ENCODE measurements at places on chromosomes 6 and 20.
A peak's percentile ranks its signal among the peaks of the same experiment; 100 is the strongest.

DNA sequence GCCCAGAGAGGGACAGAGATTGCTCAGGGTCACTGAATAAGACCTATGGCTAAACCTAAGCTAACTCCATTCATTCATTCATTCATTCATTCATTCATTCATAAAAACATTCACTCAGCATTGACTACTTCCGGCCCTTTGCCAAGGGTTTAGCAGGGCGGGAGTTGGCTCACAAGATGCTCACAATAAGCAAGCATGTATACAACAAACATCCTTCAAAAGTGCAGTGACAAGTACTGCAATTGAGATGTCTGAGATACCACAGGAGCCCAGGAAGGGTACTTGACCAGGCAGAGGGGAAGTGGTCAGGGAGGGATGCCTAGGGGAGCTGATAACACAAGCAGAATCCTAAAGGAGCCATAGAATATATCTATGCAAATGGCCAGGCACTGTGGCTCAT is 18.2 kb upstream of the KIAA1755 start:
- DNase-seq: no peak

GRCh38 chr20:21832442-21833385 is 127.2 kb downstream of the PAX1 start:
- DNase-seq: no peak

DNA sequence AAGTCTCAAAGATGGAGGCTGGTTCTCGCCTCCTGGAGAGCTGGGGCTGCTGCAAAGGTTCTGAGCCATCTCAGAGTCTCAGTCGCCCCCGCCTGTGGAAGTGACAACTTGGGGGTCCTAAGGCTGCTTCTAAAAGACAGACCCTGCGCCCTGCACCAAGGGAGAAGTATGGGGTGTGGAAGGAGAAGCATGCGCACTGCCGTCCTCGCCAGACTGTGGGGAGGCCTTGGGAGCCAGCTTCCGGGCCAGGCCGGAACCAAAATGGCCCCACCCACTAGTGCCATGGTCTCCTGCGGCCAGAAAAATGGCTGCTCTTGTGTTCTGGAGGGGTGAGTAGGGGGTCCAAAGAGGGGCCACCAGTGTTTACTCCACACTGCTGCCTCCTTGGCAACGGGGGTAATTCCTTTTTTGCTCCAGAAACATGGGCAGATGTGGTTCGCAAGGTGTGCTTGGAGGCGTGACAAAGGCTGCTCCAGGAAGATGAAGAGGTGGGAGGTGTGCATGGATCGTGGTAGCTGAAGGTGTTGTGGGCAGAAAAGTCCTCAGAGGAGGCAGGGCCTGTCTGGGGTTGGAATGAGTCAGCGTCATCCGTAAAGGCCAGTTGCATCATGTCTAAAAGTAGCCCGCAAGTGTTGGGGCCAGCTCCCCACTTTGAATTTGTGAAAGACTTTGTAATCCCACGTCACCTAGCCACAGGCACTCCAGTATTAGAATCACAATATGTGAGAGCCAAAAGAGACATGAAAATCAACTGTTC is 329.8 kb upstream of the SOX4 start:
- no peak for DNase-seq

GRCh38 chr6:170476360-170476759 is 76.7 kb downstream of the PSMB1 start:
- no peak for DNase-seq

DNA sequence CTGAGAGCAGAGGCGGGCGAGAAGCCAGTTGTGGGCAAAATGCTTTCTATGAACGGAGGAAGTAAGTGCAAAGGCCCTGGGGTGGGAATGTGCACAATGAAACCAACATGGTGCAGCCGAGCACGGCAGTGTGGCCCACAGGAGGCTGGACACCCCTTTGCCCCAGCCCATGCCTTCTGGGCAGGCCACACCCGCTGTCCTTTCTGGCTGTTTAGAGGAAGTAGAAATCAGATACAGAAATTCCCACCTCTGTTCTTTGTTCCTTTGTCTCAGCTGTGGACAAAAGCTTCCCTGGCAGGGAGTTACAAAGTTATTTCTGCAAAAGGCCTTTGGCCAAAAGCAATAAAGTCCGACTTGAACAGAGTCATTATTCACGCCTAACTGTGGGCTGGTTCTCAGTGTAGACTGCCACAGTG is 11.9 kb downstream of the SULF2 start:
- DNase-seq: no peak

GRCh38 chr6:30981942-30982772 is 1.4 kb upstream of the MUC21 start:
- DNase-seq: no peak

DNA sequence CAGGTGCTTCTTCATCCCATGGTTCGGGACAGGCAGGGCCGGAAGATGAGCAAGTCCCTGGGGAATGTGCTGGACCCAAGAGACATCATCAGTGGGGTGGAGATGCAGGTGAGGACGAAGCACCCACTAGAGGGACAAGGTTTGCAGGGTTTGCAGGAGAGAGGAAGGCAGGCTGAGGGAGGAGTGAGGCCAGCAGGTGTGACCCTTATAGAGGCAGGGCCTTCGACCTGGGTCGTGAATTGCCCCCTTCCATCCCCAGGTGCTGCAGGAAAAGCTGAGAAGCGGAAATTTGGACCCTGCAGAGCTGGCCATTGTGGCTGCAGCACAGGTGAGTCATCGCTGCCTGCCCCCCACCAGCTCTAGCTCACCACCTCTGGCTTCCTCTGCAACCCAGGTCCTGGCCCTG is 8.4 kb downstream of the VARS2 start:
- DNase-seq: no peak

GRCh38 chr6:21750575-21750974 is 157.0 kb downstream of the SOX4 start:
- DNase-seq: no peak

DNA sequence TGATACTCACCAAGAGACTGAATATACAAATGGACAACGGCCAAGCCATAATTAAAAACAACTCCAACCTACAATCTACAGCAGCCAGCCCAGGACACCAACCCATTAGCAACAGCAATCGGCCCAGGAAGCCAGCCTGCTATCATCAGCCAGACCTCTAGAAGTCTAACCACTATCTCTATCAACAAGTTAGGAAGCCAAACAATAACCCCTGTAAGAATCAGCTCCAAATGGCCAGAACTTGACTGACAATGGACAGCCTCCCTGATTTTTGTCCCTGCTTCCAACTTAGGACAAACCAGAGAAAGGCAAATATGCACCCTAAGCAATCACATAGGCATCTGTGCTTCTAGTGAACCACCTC is 511.8 kb upstream of the JARID2 start:
- DNase-seq: no peak

- no peak for DNase-seq
These were observed 22.3 kb upstream of the PDE10A start for GRCh38 chr6:165685302-165685701.

DNA sequence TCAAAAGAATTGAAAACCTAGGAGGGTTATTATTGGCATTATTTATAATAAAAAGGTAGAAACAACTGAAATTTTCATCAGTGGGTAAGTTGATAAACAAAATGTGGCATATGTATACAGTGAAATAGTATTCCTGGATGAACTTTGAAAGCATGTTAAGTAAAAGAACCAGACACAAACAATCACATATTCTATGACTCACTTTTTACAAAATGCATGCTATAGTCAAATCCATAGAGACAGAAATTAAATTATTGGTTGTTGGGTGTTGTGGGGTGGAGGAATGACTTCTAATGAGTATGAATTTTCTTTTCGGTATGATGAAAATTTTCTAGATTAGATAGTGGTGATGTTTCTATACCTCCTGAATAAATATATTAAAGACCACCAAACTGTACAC is 94.6 kb downstream of the LRRC1 start:
- no peak for DNase-seq

DNA sequence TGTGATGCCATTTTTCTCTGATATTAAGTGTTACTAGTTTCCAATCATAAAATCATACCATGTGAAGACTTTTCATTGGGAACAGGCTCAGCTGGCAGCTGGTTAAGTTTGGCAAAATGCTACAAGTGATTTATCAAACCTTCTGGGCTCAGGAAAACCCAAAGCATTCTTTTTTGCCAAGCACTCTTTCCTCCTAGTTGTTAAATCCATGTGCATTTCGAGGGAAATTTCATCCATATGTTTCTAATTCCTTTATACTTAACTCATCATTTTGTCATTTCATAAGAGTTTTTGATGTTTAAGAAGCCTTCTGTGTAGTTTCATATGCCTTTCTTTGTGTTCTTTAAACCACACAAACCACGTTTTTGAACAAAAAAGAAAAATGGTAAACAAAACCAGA is 217.6 kb upstream of the PDE10A start:
- DNase-seq: no peak

DNA sequence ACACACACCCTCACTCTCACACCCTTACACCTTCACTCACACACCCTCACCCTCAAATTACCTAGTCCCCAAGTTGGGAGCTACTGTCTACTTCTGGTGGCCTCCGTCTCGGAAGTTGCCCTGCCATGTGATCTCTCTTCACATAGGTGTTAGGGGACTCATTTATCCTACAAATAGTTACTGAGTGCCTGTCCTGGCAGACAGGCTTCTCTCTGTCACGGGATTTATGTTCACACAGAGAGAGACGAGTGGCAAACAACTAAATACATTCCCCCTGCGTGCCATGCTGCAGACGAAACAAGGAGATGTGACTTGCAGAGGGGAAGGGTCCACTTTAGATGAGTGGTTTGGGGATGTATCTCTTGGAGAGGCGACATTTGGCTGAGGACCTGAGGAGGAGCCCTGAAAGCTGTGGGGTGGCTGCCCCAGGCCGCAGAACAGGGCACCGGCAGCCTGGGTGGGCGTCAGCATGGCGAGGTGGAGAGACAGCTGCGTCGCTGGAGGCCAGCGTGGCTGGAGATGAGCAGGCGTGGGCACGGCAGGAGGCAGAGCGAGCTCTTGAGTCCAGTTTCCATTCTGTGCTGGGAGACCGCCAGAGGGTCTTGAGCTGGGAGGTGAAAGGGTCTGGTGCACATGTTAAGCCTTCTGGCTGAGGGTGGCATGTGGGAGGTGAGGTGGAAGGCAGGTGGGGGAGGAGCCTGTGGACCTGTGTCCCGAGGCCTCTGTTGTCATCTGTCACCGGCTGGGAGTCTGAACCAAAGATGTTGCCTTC is 17.2 kb downstream of the DYNLT1 start:
- no peak for DNase-seq

- peak; percentile 25 for DNase-seq
These were observed 56.8 kb downstream of the KCNS1 start for GRCh38 chr20:45044084-45044573.

GRCh38 chr6:136932599-136932998 is 10.5 kb downstream of the SLC35D3 start:
- DNase-seq: no peak

DNA sequence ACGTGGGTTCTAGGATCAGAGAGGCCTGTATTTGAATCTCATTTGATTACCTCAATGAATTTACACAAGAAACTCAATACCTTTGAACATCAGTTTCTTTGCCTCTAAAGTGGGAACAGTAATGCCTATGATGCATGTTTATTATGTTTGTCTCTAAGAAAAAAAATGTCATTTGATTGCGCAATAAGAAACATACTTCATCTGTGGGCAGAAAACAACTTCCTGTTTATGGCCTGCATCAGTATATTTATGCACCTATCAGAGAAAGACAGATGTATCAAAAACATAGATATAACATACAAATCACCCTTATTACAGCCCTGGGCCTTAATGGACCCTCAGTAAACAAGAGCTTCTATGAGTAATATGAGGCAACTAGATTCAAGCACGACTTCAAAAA is 516.4 kb upstream of the ARID1B start:
- no peak for DNase-seq

- no peak for DNase-seq
These were observed 282.2 kb downstream of the GJA1 start for GRCh38 chr6:121717686-121718085.
